Chondrocyte (in vitro differentiated cells): ENCODE measurements at places on chromosomes 13 and 19. TPM values are rescaled to one million over a fixed set of nuclear protein-coding genes. Genes with fewer than 3 reads are reported as not detected.

GRCh38 chr13:95552539-95553441, at the start of gene CLDN10:
TSS of gene CLDN10 (plus strand) at chr13:95552720. CDS start at chr13:95552754, 34 bp downstream.
- H3K4me3 ChIP-seq = peak within 1 kb of the TSS; percentile 50
- DNase-seq = no peak
- H3K27ac ChIP-seq = no peak within 1 kb of the TSS
- H3K27me3 ChIP-seq = peaks cover 59% of the 10 kb centered on the region
- H3K4me1 ChIP-seq = peaks cover 8% of the 10 kb centered on the region

DNA sequence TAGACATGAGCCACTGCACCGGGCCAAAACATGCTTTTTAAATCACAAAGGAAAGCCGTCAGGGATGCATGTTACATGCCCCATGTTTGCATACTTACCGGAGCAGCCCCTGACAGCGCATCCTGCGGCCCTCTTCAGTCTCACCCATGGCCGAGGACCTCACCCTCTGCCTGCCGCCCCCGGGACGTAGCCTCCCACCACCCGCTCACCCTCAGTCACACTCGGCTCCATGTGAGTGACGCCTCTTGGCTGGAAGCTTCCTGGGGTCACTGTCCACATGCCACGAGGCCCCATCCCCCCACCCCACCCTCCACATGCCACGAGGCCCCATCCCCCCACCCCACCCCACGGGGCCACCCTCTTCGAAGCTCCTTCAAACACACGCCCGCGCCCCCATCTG, 46.1 kb upstream of the SPACA7 start:
- DNase-seq = no peak
- H3K36me3 ChIP-seq = no peaks in the 10 kb centered on the region

- peaks cover 40% of the 10 kb centered on the region for H3K4me1 ChIP-seq
- DNase-seq = no peak
- peaks cover 20% of the 10 kb centered on the region for H3K36me3 ChIP-seq
- no peaks in the 10 kb centered on the region for H3K27me3 ChIP-seq
These were observed 4.5 kb downstream of the COL5A3 start for GRCh38 chr19:10005632-10006334.

ETHE1 gene
- 31.5 to 38.9 TPM (median 33.0 TPM) in 3 replicates for total RNA-seq

DNA sequence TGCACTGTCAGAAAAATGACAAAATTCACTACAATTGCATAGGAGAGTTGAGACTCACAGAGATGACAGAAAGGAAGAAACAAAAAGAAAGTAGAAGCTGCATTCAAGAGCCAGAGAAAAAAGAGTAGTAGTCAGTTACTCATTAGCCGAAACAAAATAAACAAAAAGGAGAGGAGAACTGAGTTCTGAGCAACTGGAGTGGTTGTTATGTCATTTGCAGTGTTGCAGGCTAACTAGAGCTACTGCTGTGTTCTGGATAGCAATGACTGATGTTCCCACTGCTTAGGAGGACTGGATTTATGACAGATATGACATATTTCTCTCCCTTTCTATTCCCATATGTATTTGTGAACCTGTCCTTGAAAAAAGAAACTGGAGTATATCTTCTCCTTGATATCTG, 482.6 kb downstream of the RFC3 start:
- H3K36me3 ChIP-seq = no peaks in the 10 kb centered on the region
- H3K4me3 ChIP-seq = no peak overlapping the region
- H3K27ac ChIP-seq = no peak overlapping the region
- H3K27me3 ChIP-seq = no peaks in the 10 kb centered on the region

LILRA1 gene
- not detected in 3 replicates for total RNA-seq

DNA sequence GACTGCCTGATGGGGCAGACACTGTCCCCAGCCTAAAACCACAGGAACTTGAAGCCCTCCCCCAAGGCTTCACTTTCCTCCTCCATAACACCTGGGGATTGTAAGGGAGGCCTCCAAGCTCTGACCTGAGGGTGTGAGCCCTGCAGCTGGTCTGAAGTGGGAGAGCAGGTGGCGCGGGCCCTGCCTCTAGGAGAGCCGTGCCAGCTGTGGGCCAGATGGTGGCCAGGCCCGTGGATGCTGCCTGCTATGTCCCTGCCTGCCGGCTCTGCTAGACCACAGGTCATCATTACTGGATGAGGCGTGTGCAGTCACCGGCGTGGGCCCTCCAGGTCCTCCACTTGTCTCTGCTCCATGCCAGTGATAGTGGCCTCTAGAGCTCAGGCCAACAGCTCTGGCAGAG, 3.5 kb upstream of the KLHL26 start:
- H3K36me3 ChIP-seq = no peaks in the 10 kb centered on the region
- H3K4me1 ChIP-seq = peaks cover 21% of the 10 kb centered on the region
- H3K4me3 ChIP-seq = no peak overlapping the region
- no peak overlapping the region for H3K27ac ChIP-seq

ZNF256 gene
- 4.6 to 7.7 TPM (median 5.1 TPM) in 3 replicates for total RNA-seq

TBXA2R gene
- 5.4 to 5.8 TPM in 2 of 3 replicates, not detected in the other for total RNA-seq

GRCh38 chr13:104318121-104318520, 1251.9 kb upstream of the SLC10A2 start:
- no peak overlapping the region for H3K27ac ChIP-seq
- H3K4me1 ChIP-seq = peaks cover 32% of the 10 kb centered on the region
- H3K36me3 ChIP-seq = peaks cover 2% of the 10 kb centered on the region
- no peak overlapping the region for H3K4me3 ChIP-seq
- DNase-seq = no peak

GRCh38 chr13:111394211-111394922, 73.9 kb downstream of the TEX29 start:
- H3K4me3 ChIP-seq = no peak overlapping the region
- DNase-seq = no peak
- H3K4me1 ChIP-seq = no peaks in the 10 kb centered on the region
- H3K36me3 ChIP-seq = no peaks in the 10 kb centered on the region

SPC24 gene
- total RNA-seq = 8.3 to 22.9 TPM (median 8.4 TPM) in 3 replicates
